Omental fat pad (tissue), 4 donors: ENCODE measurements at places on chromosomes 16 and 17.

GRCh38 chr17:76920364-76921139 lies 52.3 kb downstream of the MGAT5B start:
- no peak for DNase-seq

DNA sequence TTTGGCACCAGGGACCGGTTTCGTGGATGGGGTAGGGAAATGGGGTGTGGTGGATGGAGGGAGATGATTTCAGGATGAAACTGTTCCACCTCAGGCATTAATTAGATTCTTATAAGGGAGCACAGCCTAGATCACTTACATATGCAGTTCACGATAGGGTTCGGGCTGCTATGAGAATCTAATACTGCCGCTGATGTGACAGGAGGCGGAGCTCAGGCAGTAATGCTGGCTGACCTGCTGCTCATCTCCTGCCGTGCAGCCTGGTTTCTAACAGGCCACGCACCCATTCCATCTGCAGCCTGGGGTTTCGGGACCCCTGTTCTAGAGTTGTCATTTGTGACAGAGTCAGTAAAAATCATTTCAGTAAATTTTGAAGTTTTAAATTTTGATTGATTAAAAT lies 99.7 kb downstream of the CHD9 start:
- no peak for DNase-seq

DNA sequence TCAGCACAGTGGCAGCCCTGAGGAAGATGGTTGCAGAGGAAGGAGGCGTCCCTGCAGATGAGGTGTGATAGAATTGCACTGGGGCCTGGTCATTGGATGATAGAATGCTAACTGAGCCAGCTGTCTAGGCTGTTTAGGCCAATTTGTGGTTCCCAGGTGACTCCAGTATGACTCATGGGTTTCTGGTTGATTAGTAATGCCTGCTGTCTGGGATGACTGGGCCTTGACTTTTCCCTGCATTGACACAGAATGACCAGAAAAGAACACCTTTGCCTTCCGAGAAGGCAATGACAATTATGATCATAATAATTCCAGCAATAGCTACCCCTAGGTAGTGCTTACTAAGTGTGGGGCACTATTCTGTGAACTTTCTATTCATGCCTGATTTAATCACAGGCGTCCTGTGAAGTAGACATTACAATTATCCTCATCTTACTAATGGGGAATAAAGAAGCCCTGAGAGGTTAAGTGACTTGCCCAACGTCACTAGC lies 31.5 kb downstream of the USP43 start:
- no peak for DNase-seq

DNA sequence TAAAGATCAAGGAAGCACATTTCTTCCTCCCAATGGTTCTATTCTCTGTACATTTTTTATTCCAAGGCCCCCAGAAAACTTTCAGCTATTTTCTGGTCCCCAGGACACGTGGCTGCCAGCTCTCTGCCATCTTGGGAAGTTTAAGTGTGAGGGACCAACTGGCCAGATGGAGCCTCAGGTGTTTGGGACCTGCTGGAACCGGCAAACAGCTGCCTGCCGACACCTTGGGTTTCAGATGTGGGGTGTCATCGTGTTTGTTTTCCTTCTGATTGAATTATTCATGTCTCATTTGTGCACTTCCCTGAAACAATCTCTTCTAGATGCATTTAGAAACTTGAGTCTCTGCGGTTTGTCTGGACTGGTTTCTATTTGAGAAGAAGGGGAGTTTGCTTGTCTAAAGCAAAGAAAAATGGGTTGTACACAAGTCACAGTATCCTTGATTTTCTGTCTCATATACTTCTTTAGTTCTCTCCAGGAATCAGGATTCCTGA lies 386.5 kb downstream of the SLC39A11 start:
- no peak for DNase-seq

DNA sequence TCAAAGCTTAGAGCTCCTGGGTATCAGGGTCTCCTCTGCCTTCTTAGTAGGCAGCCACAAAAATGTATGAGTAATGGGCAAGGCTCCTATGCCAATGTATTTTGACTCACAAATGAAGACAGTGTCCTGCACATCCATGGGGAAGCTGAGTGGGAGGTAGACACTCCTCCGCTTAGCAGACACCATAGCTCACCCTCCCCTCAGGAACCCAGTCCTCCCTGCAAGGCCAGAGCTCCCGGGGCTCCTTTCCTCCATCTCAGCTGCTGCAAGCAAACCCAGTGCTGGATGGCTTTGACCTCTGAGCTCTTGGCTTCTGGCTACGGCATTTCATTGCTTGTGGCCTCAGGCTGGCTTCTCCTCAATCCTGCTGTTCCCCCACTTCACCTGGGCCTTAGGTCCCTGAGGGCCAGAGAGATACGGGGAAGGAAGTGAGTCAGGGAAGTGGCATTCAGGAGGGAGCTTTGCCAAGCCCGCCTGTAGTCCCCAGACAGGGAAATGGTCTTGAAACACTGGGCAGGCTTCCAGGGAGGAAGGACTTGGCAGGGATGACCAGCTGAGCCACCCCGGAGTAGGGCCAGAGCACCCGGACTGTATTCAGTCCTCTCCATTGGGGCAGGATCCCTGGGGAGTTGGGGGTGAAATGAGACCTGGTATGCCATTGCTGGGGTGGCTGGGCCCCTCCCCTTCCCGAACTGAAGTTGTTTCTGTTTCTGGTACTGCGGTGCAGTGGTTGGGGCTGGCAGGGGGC lies 4.5 kb downstream of the ABCC3 start:
- peak; percentile 94 for DNase-seq

DNA sequence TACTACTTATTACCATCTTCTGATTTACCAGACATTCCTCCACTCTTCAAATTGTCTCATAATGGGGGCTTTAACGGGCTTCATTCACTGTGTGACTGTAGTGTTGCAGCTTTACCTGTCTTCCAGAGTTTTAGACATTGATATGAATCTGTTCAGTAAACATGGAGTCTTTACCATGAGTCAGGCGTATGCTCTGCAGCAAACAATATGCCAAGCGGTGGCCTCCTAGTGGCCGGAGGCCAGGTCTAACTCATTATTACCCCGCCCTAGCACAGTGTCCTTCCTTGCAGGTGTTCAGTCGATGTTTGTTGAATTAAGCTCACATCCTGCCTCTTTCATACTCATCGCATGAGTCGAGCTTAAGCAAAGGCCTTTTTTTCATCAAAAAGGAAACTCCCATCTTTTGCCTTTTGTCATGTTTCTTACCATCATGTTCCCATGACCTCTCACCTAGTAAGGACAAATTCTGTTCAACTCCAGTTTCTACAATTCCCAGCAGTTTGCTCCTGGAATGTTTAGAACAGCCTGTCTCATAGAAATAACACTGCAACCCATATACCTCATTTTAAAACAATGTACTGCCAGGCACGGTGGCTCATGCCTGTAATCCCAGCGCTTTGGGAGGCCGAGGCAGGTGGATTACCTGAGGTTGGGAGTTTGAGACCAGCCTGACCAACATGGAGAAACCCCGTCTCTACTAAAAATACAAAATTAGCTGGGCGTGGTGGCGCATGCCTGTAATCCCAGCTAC lies 39.4 kb downstream of the TUBD1 start:
- no peak for DNase-seq

DNA sequence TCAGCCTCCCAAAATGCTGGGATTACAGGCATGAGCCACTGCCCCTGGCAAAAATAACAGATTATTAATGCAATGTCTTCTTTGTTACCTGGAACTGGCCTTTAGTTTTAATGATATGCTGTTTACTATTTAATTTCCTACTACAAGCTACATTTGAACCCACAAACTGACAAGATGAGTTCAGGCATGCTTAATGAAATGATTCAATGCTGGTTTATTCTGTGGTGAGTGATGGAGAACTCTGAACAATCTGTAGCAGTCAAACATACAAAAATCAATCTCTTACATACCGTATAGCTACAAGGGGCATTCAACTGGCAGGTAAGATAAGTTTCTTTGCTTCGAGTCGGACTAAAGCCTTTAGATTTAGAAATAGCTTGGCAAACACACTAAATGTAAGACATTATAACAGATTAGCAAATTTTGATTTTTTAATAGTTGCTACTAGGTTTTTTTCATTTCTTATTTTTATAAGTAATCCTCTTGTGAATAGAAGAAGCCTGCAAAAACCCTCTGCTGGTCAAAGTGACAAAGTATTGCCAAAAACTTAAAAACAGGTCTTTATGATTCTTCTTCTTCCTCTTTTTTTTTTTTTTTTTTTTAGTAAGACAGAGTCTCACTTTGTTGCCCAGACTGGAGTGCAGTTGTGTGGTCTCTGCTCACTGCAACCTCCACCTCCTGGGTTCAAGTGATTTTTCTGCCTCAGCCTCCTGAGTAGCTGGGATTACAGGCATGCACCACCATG lies 138.5 kb downstream of the SSH2 start:
- no peak for DNase-seq

DNA sequence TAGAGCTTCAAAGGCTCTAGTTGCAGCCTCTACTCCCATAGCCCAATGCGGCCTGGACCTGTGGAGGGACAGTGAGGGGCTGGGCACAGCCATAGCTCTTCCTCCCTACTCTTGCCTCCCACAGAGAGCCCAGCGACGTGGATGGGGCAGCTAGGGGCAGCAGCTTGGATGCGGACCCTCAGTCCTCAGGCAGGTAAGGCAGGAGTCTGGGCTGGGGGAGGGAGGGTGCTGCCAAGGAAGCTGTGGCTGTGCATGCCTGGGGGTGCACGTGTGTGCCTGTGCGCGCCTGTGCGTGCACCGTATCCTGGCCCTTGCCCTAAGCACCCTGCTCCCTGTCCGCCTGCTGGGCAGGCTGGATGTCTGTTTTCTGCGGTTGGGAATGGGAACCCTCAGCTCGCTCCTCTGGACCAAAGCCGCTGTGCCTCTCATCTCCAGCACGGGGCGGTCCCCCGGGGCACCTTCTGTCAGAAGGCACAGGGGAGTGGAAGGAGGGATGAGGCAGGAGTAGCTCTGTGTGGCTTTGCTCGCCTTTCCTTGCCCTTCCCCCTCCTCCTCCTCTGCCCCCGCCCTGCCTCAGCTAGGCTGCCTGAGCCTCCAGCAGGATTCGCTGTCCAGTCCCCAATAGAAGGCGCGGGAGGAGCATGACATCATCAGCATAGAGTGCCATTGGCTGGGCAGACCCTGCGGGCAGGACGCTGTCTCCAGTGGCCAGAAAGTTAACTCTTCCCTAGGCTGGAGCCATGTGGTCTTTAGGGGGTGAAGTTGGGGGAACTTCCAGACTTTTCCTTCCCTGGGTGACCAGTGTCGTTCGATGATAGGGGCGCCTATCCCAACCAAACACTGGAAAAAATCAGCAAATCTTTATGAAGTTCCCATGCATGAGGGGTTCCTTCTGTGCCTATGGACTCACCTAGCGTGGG lies 797 bp downstream of the PRCD start:
- DNase-seq: peak; percentile 73

DNA sequence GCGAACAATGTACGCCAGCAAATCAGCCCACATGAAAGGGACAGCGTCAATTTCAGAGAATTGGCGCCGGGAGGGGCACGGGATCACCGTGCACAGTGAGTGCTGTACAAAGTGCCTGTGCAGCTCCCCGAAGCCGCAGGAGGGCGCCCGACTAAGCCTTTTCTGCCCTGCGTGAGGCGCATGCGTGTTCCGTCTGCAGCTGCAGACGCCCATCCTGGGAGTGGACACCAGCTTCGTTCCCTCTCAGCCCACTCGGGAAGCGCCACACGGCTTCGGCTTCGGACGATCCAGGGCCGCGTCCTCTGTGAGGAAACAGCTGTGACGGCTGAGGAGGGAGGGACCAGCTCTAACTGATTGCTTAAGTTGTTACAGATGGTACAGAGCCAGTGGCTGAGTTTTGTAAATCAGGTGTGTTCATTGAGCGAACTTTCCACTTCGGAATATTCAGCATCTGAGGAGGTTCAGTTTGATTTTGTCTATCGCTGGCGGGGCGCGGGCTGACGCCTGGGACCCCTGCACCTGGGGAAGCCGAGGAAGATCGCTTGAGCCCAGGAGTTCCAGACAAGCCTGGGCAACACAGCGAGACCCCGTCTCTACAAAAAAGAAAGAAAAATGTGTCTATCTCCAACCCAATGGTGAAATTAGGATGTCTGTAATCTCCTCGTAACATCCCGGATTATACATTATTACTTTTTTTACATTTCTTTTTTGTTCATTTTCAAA lies 15.4 kb upstream of the ZNF287 start:
- peak; percentile 75 for DNase-seq

GRCh38 chr16:88320947-88321634 lies 61.7 kb upstream of the ZNF469 start:
- DNase-seq: no peak

GRCh38 chr16:781346-782010 lies 6.7 kb downstream of the RPUSD1 start:
- DNase-seq: no peak

DNA sequence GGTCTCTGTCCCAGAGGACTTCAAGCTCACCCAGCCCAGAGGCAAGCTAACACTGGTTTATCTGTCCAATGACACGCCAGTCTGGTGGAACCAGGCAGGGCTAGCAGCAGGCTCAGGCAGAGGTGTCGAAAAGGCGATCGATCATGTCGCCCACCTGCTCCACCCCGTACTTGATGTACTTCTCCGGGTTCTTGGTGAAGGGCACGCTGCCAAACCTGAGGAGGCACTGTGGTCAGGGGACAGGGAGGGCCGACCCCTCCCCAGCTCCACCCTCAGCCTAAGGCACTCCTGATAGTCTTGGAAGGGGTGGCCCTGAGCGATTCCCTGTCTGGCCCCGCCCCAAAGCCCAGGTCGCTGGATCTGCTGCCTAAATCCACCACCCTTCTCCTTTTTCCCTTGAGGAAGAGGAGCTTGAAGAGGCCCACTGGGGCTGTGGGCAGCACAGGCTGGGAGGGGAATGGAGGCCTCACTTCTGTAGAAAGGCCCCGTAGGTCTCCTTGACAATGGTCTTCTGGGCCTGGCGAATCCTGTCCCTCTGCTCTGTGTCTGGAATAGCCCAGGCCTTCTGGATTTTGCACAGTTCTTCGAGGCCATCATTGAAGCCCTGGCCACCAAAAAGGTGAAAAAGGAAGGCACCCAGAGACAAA lies 4.7 kb downstream of the ZACN start:
- no peak for DNase-seq

- DNase-seq: no peak
These were observed 11.5 kb downstream of the RMI2 start for GRCh38 chr16:11356573-11357331.

DNA sequence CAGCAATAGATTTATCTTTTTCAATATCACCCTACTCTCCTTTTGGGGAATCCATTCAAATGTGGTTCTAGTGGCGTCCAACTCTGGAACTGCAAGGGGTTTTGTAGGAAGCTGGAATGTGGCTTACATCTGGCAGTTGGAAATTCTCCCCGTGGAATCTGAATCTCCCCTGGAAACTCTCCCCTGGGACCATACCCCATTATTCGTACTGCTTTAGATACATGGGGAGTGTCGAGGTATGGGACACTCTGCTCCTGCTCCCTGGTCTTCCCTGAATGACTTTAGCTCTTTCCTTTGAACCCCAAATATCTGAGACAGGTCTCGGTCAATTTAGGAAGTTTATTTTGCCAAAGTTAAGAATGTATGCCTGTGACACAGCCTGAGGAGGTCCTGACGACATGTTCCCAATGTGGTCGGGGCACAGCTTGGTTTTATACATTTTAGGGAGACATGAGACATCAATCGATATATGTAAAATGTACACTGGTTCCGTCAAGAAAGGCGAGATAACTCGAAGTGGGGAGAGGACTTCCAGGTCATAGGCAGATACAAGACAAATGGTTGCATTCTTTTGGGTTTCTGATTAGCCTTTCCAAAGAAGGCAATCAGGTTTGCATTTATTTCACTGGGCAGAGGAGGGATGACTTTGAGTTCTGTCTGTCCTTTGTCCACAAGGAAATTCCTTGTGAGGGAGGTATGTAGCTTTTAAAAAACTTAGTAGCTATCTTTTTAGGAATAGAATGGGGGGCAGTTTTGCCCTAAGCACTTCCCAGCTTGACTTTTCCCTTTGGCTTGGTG lies 89.1 kb upstream of the CORO6 start:
- no peak for DNase-seq
